ENCODE measurements at places on chromosomes 4 and X. TPM values are rescaled to one million over a fixed set of nuclear protein-coding genes. Genes with fewer than 3 reads are reported as not detected.

DNA sequence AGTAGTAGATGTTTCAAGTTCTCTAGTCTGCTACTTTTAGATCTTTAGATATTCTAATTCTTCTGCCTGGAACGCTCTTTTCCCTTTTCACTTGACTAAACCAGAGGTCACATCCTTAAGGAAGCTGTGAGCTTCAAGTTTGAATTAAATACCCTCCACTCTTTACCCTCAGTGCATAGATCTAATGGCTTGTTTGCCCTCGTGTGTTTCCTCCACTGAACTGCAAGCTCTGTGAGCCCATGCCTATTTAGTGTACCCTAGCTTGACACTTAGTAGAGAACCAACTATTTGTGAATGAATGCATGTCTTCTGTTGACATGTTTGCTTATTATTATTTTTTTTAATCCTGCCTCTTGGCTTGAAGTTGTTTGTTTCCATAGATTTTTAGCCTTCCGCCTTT is 138.3 kb downstream of the PDE5A start:
- DNase-seq = no peak

- no peak for DNase-seq
Measured at GRCh38 chr4:6239968-6240367, 29.7 kb upstream of the WFS1 start.

The QRFPR gene
- not detected for total RNA-seq

The ANKRD50 gene
- 29.4 TPM for total RNA-seq

- no peak for DNase-seq
Measured at GRCh38 chrX:129932821-129933321, 26.9 kb downstream of the UTP14A start.

DNA sequence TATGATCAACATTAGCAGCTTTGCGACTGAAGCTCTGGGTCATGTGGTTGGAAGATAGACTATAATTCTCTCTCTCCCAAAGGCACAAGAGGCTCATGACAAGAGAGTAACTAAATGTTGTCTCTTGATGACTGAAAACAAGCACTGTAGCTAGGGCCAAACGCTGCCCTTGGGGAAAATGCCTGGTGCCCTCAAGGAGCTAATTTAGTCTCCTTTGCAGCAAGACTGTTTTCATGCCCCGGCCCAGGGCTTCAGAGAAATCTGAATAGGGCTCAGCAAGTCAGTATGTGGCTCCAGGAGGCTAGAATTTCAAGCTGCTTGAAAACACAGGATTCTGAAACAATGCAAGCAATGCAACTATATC is 411.9 kb downstream of the GPAT3 start:
- no peak for DNase-seq

DNA sequence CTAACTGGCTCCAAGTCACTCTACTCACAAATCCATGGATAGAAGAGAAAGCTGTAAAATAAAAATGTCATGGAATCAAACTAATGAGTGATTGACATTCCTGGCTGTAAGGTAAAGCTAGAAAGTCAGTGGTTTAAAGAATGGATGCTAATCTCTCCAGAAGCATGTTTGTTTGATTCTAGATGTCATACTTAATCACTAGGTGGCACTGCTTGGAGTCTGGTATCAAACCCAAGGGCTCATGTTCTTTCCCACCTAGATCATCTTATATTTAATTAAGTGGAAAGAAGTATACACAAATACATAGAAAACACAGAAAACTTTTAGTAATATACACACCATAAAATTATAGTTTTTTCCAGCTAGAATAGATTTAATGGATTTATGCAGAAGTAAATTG is 2666.6 kb downstream of the PCDH7 start:
- DNase-seq = no peak

DNA sequence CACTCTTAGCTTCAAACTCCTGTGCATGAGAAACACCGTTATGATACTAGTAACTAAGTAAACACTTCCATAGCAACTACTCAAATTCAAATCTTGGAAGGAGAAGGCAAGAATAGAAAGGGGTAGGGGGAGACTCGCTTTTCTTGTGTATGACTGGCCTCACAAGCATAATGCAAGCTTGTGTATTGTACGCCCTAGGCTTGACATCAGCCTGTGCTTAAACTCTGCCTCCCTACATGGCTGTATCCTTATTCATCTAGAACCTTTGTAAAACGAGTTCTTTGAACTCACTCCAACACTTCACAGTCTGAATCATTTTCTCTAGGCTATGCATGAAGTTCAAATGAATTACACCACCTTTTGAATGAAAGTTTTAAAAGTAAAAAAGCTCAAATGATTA is 1071.2 kb upstream of the ADGRL3 start:
- peak; percentile 47 for DNase-seq

DNA sequence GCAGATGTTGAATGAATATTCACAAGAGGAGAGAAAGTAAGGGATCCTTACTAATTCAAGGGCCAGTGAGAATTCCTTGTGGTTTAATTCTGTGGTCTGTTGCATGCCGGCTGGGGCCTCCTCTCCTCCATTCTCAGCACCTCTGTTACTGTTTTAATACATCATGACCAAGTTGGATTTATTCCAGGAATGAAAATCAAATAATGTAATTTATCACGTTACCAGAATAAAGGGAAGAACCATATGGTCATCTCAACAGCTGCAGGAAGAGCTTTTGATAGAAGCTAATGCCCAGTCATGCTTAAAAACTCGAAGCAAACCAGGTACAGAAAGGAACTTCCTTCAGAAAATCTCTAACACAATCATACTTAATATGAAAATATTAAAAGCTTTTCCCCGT is 54.1 kb downstream of the GRK4 start:
- DNase-seq = peak; percentile 70

DNA sequence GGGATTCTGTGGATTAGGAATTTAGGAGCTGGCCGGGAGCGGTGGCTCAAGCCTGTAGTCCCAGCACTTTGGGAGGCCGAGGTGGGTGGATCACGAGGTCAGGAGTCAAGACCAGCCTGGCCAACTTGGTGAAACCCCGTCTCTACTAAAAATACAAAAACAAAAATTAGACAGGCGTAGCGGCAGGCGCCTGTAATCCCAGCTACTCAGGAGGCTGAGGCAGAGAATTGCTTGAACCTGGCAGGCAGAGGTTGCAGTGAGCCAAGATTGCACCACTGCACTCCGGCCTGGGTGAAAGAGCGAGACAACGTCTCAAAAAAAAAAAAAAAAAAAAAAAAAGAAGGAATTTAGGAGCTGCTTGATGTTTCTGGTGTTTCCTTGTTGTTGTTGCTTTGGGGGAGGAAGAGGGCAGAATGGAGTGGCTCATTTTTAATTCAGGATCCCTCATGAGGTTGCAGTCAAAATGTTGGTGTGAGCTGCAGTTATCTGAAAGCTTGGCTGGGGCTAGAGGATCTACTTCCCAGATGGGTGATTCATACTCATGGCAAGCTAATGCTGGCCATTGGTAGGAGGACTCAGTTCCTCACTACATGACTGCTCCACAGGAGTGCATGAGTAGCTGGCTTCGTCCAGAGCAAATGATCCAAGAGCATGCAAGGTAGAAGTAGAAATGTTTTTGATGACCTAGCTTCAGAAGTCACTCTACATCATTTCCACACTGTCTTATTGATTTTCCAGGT is 26.5 kb upstream of the JADE1 start:
- DNase-seq = peak; percentile 69
